Activated CD4-positive, alpha-beta T cell treated with anti-CD3 and anti-CD28 coated beads for 1 hour (primary cell): ENCODE measurements at places on chromosomes 2 and 18.

DNA sequence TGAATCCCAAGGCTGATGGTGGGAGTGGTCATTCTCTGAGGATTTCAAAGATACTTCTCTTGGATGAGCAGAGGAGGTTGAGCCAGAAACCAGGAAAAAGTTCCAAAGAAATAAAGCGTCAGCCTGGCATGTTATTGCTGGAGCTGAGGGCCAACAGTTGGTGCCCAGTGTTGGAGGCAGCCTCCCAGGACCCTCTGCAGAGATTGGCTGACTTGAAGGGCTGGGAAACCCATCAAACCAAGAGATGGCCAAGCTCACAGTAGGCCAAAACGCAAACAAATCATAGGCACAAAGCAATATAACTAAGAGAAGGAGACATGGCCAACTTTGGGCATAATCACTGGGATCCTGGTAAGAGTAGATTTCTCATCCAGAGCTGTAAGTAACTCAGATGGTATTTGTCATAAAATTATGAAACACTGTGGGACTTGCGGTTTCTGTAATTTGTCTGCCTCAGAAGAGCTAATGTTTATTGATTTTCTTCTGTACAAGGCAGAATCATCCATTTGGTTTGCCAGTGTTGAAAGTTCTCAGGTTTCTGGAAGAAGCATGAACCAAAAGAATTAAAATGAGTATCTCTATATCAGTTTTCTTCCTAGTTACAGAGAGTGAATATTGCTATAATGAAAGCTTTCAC lies 108.3 kb downstream of the ATL2 start:
- DNase-seq: no peak

DNA sequence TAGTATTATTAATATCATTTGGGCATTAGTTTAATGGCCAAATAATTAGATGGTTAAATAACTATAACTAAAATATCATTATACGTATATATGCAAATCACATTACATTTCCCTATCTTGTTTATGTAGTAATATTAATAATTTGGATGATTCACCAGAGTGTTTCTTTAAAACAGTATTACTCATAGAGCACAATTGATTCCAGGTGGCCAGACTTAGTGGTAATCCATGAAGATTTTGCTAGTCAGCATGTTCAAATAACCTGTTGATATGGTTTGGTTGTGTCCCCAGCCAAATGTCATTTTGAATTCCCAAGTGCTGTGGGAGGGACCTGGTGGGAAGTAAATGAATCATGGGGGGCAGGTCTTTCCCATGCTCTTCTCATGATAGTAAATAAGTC lies 782.3 kb downstream of the LRP1B start:
- DNase-seq: no peak

GRCh38 chr2:8119782-8120505 lies 561.9 kb upstream of the ID2 start:
- no peak for DNase-seq

DNA sequence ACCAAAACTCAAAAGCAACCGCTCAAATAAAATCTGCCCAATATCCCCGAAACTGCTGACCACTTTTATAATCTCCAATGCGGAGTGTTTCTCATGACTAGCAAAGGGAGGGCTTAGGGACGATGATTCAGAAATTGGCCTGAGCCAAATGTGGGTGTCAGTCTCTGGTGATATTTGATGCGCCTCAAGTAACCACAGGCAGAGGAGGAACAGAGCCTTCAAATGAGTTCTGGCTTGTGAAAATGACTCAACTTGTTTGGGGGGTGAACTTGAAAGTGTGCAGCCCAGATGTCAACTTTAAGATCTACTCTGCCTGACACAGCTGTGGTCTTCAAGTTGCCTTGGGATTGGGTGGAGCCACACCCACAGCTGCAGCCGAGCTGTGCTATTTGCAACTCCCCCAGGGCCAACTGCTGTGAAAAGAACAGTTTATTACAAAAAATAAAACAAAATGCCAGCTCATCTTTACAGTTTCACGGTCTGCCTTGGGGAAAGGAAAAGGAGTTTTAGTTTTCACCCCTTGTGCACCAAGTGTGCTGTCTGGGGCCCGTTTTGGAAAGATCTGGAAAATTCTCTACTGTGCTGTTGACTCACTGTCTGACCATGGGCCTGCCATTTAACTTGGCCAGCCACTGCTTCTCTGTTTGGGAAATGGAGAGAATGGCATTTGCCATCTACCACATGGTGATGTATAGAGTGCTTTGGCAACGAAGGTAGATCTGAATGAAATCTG lies 222.1 kb downstream of the MTX2 start:
- DNase-seq: no peak
